ENCODE measurements at places on chromosomes 7 and 10. TPM values are rescaled to one million over a fixed set of nuclear protein-coding genes. Genes with fewer than 3 reads are reported as not detected.

GRCh38 chr10:69697006-69697405 lies 67.0 kb downstream of the FAM241B start:
- no peaks in the 10 kb centered on the region for H3K36me3 ChIP-seq
- no peak for DNase-seq

DNA sequence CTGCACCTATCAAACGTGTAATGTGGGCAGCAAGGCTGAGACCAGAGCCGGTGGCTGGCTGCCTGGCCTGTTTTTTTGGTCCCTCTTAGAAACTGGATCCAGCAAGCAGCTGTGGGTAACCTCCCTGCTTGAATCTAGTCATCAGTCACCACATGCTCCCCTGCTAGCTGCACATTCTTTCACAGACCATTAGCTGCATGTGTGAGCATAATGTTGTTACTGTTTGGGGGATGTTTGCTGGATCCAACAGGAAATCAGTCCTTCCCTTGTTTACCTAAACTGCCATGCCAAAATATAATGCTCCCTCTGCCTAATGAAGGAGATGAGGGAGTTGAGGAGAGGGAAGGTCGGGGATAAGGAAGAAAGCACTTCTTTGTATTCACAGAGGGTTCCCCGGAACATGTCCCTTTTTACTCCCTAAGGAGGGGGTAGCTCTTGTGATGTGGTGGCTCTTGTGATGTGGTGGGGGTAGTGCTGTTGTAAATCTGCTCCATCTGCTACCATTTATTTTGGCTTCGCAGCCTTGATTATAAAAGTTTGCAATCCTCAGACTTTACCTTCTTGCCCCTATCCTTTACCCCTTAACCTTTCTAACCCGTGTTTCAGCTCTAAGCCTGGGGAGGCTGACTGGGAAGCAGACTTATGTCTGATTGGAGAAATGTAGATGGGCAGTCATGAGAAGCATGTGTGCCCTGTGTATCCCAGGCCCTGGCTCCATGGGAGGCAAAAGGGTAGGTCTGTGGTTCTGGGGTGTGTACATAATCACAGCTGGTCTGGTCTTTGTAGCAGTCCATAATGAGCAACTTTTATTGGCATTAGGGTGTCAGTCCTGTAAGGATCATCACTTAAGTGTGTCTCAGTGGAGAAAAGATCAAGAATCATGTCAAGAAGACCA lies 20.8 kb downstream of the LOXL4 start:
- no peak for DNase-seq
- H3K27ac ChIP-seq: no peak overlapping the region

DNA sequence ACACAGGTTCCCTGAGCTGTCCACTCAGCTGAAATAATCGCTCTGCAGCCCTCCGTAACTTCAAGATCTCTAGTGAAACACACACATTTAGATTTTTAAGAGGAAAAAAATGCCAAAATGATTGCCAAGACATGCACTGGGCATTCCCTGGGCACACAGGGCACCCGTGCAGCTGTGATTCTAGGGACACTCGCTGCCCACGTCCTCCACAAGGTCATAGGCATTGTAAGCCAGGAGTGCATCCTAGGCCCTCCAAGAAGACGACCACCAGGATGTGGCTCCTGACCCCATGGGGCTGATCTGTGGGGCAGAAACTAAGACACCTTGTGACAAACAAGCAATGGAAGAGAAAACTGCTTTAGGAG lies 563.3 kb downstream of the PTPRN2 start:
- H3K27ac ChIP-seq: no peak overlapping the region
- no peaks in the 10 kb centered on the region for H3K4me1 ChIP-seq
- no peak overlapping the region for H3K4me3 ChIP-seq
- no peaks in the 10 kb centered on the region for H3K27me3 ChIP-seq
- no peaks in the 10 kb centered on the region for H3K36me3 ChIP-seq

Gene NME8
- not detected for total RNA-seq

Data from CD4-positive, alpha-beta T cell (primary cell).